ENCODE measurements at places on chromosomes 7 and 10. TPM values are rescaled to one million over a fixed set of nuclear protein-coding genes. Genes with fewer than 3 reads are reported as not detected.

GRCh38 chr10:103049237-103049636 is 131.1 kb downstream of the CNNM2 start:
- no peak for DNase-seq

- no peak for DNase-seq
These were observed 68.0 kb upstream of the FAM20C start for GRCh38 chr7:124130-124949.

GRCh38 chr10:46236546-46236887 is 50.3 kb upstream of the ANTXRL start:
- no peak for DNase-seq

DNA sequence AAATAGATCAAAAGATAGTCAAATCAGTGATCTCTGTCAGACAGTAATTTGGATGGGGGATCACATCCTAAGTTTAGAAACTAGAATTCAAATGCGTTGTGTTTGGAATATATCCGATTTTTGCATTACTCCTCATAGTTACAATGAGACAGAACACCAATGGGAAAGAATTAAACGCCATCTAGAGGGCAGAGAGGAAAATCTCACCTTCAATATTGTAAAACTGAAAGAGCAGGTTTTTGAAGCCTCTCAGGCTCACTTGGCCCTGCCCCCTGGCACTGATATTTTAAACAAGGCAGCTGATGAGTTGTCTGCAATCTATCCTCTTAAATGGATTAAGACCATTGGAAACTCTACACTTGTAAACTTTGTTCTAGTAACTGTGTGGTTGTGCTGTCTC is 17.7 kb downstream of the FRG2B start:
- peak; percentile 21 for DNase-seq

DNA sequence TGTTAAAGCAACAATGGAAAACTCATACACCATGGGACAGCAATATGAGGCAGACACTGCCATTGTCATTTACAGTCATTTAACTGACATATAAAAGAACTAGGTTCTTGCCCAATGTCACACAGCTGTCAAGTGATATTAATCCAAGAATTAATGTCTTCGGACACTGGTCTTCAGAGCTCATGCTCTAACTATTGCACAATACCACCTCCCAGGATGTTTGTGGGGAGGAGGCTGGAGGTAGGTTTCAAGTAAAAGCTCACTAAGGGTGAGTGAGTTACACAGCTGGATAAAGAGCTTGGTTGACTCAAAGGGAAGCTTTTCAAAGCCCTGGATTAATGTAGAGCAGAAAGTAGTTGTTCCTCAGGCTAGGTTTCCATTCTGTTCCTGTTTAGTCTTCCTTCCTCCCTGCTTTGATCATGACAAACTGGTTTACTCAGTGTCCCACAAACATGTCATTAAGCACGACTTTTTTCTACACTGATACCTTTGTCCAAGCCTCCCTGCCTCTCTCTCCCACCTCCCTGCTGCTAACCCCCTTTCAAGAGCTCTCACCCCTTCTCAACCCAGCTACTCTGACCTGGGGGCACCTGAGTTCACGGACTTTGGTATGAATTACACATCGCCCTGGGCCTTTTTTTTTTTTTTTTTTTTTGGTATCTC is 987 bp upstream of the EXOC6 start:
- peak; percentile 86 for DNase-seq

The IRF5 gene
- total RNA-seq = 0.75 TPM

The CLRN3 gene
- total RNA-seq = not detected

DNA sequence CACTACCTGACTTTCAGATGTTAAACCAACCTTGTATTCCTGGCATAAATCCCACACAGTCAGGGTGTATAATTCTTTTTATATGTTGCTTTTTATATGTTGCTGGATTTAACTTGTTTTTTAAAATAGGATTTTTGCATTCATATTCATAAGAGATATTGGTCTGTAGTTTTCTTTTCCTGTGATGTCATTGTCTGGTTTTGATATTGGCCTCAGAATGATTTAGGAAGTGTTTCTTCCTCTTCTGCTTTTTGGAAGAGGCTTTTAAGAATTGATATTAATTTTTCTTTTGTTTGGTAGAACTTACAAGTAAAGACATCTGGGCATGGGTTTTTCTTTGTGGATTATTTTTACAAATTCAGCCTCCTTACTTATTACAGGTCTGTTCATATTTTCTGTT is 93.1 kb downstream of the CARD11 start:
- DNase-seq = no peak

DNA sequence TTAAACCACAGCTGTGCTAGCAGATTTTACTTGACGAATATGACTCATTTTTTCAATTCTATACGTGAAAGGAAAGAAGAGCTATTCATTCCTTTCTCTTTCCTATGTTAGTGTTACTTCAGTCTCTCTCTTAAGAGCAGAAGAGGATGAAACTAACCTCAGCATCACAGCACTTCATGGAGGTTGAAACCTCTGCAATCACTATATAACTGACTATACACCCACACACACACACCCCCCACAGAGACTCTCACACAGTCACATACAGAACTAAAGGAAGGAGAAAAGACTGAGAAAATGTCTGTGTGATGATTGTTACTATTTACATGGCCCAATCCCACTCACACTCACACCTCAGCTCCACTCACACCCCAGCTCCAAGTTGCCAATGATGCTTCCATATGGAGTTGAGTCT is 104.2 kb downstream of the KIF20B start:
- DNase-seq = no peak

DNA sequence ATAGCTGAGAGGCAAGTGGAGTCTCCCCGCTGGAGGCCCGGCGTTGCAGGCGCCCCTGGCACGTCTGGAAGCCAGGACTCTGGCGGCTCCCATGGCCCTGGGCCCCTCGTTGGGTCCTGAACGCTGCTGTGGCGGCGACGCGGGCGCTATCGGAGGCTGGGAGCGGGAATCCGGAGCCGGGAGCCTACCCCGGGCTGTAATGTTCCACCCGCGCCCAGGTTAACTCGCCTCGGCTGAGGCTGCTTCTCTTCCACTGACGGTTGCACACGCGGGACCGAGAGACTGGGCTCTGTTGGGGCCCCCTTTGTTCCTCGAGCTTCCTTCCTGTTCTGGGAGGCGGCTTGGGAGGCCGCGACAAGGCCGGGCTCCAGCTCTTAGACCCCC is 1.3 kb upstream of the HOXA5 start:
- DNase-seq = no peak

The TSPAN13 gene
- 0.96 TPM for total RNA-seq

- DNase-seq = no peak
These were observed 174.2 kb upstream of the IMMP2L start for GRCh38 chr7:111736552-111736874.

DNA sequence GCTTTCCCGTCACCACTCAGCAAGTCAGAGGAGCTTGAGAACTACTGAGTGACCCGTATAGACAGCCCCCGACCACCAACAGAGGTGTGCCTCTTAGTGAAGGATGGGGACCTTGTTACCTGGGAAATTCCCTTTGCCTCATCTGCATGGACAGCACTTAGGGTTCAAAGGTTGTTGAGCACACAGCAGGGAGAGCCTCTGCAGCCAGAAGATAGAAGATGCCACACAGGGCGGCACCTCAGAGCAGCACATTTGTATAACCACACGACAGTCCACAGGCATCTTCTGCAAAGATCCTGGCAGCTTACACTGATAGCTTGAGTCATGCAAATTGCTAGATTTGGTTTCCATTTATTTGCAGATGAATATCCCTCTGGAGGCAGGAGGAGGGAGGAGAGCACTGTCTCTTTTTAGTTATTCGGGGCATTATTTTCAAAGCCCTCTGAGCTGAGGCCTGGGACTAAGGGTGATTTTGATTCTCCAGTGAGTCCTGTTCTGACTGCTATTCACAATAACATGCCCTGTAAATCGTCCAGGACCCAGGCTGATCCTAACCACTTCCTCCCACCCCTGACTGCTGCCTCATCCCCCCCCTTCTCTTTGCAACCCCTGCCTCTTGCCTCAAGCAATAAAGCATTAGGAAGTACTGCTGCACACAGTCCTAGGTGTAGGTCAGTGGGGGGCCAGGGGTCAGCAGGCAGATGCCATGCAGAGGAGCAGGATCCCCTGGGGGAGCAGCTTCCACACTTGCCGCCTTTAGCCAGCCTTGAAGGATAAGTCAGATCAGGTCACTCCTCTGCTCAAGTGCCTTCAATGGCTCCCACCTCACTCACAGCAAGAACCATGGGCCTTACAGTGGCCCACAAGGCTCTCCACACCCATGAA is 24.6 kb upstream of the INMT start:
- DNase-seq = peak; percentile 14

The MYOZ1 gene
- not detected for total RNA-seq

DNA sequence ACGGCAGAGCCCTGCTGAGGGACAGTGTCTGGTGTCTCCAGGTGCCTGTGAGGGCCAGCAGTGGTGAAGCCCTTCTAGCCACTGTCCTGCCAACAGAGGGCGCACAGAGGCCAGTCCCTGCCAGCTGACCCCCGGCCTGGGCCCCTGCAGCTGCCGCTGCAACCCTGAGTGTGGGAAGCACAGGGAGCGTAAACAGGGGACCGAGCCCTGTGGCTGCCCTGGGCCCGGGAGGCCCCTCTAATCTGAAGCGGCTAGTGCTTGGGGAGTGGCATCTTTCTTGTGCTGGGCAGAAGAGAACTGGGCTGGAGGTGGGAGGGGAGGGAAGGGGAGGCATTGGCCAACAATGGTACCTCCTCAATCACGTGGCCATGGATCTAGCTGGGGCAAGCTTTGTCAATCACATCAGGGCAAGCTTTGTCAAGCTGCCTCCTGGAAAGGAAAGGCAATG is 34.6 kb downstream of the TRIM8 start:
- peak; percentile 81 for DNase-seq

The SORBS1 gene
- 3.7 TPM for total RNA-seq

- peak; percentile 98 for DNase-seq
These were observed 134.9 kb downstream of the TNS3 start for GRCh38 chr7:47446871-47447466.

The PPP1R17 gene
- not detected for total RNA-seq

The TCAF2 gene
- 10.1 TPM for total RNA-seq

The MYL10 gene
- 0.34 TPM for total RNA-seq

The HHEX gene
- 0.06 TPM for total RNA-seq

The UNC5B gene
- total RNA-seq = 0.13 TPM

The SFRP5 gene
- not detected for total RNA-seq

GRCh38 chr7:38027884-38028455 is 107.5 kb downstream of the EPDR1 start:
- peak; percentile 84 for DNase-seq

DNA sequence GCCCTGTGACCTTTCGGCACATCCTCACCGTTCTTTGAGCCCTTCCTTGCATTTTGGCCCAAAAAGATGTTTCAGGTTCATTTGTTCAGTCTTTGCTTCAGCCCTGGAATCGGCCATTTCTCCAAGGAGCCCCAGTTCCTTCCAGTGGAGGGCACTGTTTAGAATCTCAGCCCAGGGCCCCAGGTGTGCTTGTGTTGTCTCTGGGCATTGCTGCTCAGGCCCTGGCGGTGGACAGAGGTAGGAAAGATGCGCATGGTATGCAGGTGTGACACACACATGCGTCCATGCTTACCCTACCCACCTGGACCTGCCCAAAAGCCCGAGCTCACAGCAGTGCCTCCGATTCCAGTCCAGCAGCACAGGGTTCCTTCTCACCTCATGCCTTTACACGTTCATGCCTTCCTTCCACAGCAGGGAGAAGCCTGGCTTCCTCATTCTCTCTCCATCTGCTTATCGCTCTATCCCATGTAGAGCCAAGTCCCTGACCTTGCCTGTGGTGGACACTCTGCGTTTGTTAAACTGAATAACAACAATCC is 70.6 kb downstream of the LHPP start:
- DNase-seq = peak; percentile 4

- DNase-seq = peak; percentile 29
These were observed 142.8 kb downstream of the DGKB start for GRCh38 chr7:14759785-14760184.

The AOAH gene
- not detected for total RNA-seq

The SLC13A1 gene
- total RNA-seq = not detected

GRCh38 chr7:83672157-83672556 is 23.2 kb upstream of the SEMA3E start:
- DNase-seq = no peak

DNA sequence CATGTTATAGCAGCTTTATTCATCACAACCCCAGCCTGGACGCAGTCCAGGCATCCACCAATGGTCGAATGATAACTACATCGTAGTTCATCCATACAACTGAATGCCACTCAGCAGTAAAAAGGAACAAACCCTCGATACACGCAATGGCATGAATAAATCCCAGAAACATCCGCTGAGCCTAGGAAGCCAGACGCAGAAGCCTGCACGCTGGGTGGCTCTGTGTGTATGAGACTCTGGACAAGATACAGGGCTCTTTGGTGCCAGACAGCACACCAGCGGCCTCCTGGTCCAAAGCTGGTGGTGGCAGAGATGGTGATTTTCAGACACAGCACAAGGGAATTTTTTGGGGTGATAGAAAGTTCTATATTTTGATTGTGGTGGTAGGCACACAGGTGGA is 10.0 kb upstream of the CRYGN start:
- DNase-seq = no peak

The IFIT1B gene
- not detected for total RNA-seq

GRCh38 chr7:69696054-69696591 is 97.8 kb downstream of the AUTS2 start:
- no peak for DNase-seq

DNA sequence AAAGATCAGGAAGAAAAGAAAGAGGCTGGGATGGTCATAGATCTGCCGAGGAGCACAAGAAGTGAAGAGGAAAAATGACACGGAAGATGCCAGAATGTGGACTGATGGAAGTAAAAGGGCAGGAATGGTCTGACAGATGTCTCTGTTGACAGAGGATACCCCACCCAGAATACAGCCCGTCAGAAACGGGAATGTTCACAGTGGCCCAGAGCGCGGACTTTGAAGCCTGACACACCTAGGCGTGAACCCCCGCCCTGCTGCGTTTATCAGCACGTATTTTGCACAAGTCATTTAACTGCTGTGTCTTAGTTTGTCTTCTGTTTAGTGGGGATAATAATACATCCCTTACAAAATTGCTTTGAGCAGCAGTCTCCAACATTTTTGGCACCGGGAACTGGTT is 27.1 kb downstream of the AKR1B1 start:
- DNase-seq = no peak

The MRLN gene
- total RNA-seq = not detected

The ASB10 gene
- not detected for total RNA-seq

The TNS3 gene
- total RNA-seq = 556 TPM

All from LHCN-M2 (cell line).